ENCODE measurements at places on chromosomes 1 and 21.

DNA sequence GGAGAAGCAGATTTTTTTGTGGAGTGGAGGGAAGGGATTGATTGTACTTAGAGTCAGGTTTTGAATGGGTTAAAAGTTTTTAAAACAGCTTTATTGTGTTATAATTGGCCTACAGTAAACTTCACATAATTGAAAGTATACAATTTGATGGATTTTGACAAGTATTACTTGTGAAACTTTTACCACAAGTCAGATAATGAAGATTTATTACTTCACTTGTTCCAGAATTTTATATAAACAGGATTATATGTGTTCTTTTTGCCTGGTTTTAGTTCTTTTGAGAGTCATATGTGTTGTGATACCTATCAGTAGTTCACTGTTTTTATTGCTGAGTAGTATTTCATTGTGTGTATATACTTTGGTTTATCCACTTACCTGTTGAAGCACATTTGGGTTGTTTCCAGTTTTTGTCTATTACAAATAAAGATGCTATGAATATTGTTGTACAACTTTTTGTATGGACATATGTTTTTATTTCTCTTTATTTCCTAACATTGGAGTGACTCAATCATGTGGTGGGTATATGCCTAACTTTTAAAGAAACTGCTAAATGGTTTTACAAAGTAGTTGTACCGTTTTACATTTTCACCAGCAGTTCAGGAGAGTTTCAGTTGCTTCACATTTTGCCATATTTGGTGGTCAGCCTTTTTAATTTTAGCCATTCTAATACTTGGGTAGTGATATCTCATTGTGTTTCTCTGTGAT is 71.0 kb downstream of the DYRK1A start:
- no peak for DNase-seq

- no peak for DNase-seq
These were observed 1418.5 kb downstream of the PLA2G4A start for GRCh38 chr1:188247255-188247654.

- no peak for DNase-seq
These were observed 117.4 kb downstream of the NGF start for GRCh38 chr1:115220340-115221270.

- no peak for DNase-seq
These were observed 2.6 kb downstream of the TXLNA start for GRCh38 chr1:32182060-32182459.

DNA sequence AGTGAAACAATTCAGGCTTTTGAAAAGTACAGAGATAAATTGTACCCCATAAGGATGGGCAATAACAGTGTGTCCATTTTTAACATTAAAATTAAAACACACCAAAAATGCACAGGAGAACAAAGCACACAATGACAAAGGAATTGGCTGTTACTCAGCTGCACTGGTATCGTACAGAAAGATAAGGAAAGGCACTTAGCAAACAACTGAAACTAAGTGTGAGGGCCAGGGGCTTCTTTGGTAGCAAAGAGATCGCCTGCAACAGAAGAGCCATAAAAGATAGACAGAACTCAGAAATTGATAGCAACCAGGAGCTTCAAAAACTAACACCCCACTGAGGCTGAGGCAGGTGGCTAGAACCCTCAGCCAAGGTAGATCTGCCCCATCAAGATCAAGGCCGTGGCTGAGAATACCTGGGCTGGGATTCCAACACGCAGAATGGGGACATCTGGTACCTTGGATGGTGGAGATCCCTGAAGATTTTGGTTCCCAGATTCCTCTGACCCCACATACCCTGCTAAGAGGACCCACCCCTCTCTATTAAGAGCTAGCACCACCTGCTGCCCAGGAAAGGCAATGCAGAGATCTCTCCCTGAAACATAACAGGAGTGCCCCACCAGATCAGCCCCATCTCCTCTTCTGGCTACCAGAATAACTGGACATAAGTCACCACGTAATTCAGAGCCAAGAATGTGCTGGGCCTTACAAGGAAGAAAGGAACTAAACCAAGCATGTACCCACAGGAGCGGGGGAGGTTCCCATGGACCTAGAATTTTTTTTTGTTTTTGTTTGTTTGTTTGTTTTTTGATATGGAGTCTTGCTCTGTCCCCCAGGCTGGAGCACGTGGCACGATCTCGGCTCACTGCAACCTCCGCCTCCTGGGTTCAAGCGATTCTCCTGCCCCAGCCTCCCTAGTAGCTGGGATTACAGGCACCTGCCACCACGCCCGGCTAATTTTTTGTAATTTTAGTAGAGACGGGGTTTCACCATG is 16.2 kb downstream of the PLEKHO1 start:
- DNase-seq, result peak; percentile 50

DNA sequence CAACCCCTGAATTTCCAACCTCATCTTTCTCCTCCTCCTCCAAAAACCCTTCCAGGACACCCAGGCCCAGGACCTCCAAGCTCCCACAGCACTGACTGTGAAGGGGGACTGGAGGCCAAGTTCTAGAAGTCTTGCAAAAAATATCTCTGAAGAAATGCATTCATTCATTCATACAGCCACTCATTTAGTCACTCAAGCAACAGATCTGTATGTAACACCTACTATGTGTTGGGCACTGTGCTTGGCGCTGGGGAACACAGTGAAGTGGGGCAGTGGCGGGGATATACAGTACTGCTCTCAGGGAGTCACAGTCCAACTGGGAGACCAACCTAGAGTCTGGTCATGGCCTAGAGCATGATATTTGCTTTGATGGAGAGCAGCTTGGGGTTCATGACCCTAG is 15.3 kb upstream of the TNFRSF1B start:
- DNase-seq, result no peak

DNA sequence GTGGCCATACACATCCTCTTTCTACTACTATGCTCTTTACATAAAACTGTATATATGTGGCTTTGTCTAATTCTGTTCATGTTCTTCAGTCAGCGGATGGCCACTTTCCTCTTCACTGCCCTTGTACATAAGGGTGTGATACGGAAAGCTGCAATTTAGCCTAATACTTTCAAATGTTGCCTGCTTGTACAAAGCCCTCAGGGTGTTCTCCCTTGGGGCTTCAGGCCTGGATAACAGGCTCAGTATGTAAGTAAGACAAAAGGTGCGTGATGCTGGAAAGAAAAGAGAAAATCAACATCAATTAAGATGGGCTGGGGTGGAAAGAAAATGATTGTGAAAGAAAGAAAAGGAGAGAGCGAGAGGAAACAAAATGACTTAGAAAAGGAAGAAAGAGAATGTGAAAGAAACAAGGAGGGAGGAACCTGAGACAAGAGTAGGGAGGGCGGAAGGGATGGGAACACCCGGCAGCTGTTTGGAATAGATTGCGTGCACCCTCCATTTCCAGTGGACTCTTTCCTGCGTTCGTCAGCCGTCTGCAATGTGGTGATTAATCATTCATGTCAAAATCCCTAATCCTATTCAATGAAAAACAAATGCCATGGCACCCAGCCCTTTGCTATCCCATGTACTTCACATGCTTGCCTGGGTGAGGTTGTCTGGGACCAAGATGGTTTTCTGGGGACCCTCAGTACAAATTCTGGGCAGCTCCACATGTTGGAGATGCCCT is 553.6 kb downstream of the NUF2 start:
- DNase-seq, result no peak

DNA sequence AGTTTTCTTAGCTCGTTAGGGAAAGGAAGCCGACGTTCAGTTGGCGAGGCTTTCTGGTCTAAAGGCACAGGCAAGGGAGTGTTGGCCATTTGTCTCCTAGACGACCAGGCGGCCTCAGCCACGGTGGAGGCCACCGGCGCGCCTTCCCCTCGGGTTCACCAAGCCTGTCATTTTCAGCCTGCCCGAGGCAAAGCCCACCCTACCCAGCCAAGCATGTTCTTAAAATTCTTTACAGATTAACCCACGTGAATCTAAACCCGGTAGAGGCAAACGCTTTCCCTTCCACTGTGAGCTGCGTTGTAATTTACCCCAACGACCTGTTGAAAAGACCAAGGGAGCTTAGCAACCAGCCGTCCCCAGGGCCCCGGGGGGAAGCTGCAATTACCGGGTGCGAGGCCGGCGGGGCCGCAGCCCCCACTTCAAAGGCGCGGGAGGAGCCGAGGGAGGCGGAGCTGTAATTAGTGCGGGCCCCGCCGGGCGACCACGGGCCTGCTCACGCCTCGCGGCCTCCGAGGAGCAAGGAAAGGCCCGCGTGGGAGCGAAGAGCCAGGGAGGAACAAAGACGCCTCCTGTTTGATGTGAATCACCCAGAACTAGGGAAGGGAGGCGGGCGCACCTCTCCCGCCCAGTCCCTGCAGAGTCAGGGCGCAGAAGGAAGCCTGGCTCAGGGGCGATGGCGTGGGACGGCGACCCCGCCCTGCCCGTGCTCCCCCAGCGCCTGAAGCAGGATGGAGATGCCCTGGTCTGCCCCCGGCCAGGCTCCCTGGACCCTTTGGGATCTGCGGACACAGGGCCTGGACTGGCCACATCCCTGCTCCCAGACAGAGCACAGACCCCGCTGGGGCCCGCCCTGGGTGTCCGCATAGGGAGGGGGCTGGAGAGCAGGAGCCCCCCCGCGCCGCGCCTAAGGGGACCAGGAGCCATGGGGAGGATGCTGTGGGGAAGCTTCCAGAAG is 12.1 kb upstream of the TSPEAR start:
- DNase-seq, result no peak

Measured in stimulated activated naive CD8-positive, alpha-beta T cell treated with anti-CD3 and anti-CD28 coated beads, Interleukin-15, amount 100 ng/mL, for 72 hours (primary cell).